ENCODE measurements at places on chromosomes 16 and 17. TPM values are rescaled to one million over a fixed set of nuclear protein-coding genes. Genes with fewer than 3 reads are reported as not detected.
A peak's percentile ranks its signal among the peaks of the same experiment; 100 is the strongest.

TTLL6 gene
- polyA plus RNA-seq = 0.73 TPM

DNA sequence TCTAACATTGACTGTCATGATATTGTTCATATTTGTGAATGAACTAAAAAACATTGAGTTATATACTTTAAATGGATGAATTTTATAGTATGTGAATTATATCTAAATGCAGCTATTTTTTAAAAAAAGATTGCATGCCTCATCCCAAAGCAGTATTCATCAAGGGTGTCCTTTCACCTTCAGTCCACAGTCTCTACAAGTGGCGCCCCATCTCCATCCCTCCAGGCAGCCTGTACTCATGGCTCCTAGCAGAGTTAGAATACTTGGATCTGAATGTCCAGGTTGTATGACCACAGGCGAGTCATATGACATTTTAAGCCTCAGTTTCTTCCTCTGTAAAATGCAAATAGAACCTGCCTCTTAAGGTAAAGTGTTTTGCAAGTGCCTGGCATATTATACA lies 69.8 kb downstream of the TMEM100 start:
- no peak for DNase-seq

TBC1D3E gene
- polyA plus RNA-seq = not detected

TMEM11 gene
- 54.1 TPM for polyA plus RNA-seq

- no peak for DNase-seq
These were observed 159.1 kb downstream of the WWOX start for GRCh38 chr16:78258375-78259065.

- DNase-seq = peak; percentile 15
These were observed 414.3 kb downstream of the MAF start for GRCh38 chr16:79186196-79186595.

GRCh38 chr17:57819285-57819684 lies 30.6 kb downstream of the MRPS23 start:
- DNase-seq = no peak

DNA sequence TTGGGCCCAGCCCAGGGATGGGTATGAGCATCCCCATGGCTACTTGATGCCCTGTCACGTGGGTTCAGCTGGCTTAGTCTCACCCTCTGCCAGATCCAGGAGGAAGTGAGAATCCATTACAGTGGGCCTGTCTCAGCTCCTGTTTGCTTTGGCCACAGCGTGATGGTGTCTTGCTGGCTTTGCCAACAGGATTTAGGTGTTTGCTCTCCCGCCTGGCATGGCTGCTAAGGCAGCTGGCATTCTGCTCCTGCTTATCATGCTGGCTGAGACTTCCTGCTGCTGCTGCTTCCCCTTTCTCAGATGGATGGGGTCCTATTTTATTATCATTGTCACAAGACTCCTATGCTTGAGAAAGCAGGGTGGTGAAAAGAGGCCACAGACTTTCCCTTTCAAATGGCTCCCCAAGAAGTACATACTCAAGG lies 28.3 kb upstream of the HOXB13 start:
- DNase-seq = no peak

- no peak for DNase-seq
These were observed 2.8 kb downstream of the VAT1 start for GRCh38 chr17:43019418-43019817.

DNA sequence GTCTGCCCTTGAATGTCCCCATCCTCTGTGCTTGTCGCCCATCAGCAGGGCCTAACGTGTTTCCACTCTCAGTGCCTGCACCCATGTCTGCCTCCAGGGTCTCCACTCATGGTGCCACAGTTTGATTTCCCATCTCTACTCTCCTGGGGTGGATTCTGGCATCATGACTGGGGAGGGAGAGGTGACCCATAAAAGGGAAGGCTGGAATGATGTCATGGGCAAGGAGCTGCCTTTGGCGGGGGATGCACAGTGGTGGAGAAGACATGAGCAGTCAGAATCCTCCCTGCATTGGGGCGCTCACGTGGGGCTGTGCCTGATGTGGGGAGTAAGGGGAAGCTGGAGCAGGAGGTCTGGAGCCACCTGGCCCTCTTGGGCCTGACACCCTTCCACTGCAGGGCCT lies 100.9 kb downstream of the USP22 start:
- no peak for DNase-seq

DNA sequence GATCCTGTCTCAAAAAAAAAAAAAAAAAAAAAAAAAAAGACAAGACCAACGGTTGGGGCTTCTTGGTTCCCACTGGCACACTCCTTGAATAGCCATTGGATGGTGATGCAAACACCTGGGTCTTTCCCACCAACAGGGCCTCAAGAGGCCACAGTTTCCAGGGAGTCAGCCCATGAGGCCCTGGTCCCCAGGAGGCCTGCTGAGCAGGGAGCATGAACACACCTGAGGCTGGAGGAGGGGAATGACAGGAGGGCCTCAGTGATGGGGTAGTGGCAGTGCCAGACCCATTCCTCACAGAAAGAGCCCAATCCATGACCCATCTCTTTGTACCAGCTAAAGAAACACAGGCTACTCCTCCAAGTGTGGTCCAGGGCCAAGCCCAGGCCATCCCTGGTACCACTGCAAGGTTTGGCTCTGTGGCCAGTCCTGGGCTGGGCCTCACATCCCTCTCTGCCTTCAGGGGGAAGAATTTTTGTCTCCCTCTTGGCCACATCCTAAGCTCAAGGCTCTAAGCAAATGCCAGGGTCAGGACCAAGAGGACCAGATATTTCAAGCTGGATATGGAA lies 13.9 kb downstream of the ARL2BP start:
- no peak for DNase-seq

GRCh38 chr16:85356157-85356556 lies 243.9 kb upstream of the CIBAR2 start:
- DNase-seq = no peak

DNA sequence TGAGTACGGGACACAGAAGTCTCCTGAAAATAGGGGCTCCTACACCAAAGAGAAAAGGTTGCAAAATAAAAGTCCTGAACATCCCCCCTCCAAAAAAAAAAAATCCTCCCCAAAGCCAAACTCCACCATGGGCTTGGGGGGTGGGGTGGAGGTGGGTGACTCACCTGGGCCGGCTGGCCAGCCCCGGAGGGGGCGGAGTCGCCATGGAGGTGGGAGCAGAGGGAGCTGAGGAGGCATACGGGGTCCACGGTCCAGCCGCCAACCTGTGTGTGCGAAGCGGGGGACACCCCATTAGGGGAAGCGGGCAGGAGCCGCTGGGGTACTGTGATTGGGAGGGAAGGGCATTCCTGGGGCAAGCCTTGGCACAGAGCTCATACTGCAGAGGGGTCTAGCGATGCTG lies 31.0 kb downstream of the SRCIN1 start:
- no peak for DNase-seq

TMEM235 gene
- not detected for polyA plus RNA-seq

DNA sequence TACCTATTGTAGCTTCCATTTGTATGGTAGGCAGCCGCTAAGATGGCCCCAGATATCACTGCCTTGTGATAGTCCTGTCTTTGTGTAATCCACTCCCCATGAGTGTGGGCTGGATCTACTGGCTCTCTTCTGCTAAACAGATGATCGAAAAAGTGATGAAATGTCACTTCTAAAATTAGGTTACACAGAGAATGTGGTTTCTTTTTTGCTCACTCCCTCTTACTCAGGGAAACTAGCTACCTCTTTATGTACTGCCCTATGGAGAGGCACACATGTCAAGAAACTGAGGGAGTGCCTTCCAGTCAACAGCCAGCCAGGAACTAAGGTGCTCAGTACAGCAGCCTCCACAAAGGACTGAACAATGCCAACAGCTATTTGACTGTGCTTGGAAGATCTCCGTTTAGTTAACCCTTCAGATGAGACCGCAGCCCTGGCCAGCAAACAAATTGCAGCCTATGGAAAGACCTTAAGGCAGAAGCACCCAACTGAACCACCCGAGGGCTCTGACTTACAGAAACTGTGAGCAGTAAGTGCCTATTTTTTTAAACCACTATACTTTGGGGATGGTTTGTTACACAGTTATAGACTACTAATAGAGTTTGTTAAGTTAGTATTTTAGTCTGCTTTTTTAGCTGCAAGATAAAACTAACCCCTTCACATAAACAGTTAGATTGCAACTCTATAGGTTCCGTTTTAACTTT lies 113.2 kb upstream of the MAF start:
- no peak for DNase-seq

GRCh38 chr16:67040906-67041305 lies 12.0 kb downstream of the CBFB start:
- no peak for DNase-seq

DNA sequence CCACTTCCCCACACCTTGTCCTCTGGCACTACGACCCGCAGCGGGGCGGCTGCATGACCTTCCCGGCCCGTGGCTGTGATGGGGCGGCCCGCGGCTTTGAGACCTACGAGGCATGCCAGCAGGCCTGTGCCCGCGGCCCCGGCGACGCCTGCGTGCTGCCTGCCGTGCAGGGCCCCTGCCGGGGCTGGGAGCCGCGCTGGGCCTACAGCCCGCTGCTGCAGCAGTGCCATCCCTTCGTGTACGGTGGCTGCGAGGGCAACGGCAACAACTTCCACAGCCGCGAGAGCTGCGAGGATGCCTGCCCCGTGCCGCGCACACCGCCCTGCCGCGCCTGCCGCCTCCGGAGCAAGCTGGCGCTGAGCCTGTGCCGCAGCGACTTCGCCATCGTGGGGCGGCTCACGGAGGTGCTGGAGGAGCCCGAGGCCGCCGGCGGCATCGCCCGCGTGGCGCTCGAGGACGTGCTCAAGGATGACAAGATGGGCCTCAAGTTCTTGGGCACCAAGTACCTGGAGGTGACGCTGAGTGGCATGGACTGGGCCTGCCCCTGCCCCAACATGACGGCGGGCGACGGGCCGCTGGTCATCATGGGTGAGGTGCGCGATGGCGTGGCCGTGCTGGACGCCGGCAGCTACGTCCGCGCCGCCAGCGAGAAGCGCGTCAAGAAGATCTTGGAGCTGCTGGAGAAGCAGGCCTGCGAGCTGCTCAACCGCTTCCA lies 2.6 kb downstream of the METTL26 start:
- DNase-seq = no peak

GRCh38 chr17:75603123-75603522 lies 15.5 kb downstream of the MYO15B start:
- DNase-seq = no peak

GRCh38 chr17:56826611-56827414 lies 6.9 kb downstream of the C17orf67 start:
- DNase-seq = no peak

SDK2 gene
- polyA plus RNA-seq = 0.44 TPM

DNA sequence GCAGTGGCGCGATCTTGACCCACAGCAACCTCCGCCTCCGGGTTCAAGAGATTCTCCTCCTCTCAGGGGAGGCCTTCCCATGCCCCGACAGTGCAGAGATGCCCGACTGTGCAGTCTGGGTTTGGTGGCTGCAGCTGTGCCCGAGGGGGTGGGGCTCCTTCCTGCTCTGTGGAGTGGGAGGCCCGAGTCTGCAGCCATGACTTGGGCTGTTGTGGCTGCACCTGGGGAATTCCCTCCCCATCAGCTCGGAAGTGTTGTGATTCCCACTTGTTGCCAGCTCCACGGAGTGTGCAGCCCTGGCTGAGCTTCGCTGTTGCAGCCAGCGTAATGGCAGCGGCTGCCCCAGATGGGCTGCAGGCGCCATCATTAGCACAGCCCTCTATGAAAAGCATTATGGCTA lies 66.4 kb upstream of the SMIM36 start:
- DNase-seq = no peak

GRCh38 chr16:23863511-23864422 lies 28.0 kb downstream of the PRKCB start:
- no peak for DNase-seq

- DNase-seq = peak; percentile 83
These were observed 6.8 kb downstream of the MYO1C start for GRCh38 chr17:1485423-1486376.

DNA sequence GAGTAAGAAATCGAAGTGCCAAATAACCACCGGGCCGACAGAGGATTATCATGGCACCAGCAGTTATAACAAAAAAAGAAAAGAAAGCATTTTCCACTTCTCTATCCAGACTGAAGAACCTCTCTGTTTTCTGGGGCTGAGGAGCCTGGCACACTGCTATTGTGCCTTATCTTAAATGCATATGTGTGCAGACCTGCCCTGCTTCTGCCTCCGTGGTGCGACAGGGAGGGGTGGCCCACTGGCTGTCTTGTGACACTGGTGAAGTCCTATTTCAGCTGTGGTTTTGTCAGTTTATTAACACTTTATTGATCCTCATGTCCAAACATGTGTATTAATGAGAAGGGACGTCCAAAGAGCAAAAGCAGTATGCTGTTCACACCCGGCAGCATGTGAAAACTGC lies 55.4 kb downstream of the CDK5R1 start:
- DNase-seq = no peak

DNA sequence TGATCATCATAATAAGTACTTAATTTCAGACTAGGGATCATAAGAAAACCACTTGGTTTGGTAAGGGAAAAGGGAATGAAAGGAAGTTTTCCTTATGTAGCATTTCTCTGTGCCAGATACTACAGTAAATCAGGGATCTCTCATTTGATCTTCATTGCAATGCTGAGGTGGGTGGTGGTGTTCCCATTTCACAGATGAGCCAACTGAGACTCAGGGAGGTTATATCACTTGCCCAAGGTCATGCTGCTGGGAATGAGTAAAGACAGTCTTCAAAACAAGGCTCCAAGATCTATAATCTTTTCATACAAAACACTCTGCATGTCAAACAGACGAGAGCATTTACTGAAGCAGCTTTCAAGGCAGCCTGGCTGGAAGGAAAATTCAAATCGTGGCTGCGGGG lies 124.6 kb downstream of the GP2 start:
- DNase-seq = no peak

GRCh38 chr16:56921571-56921970 lies 10.4 kb upstream of the HERPUD1 start:
- no peak for DNase-seq

GRCh38 chr17:4509401-4509800 lies 10.7 kb downstream of the SPNS2 start:
- no peak for DNase-seq

DNA sequence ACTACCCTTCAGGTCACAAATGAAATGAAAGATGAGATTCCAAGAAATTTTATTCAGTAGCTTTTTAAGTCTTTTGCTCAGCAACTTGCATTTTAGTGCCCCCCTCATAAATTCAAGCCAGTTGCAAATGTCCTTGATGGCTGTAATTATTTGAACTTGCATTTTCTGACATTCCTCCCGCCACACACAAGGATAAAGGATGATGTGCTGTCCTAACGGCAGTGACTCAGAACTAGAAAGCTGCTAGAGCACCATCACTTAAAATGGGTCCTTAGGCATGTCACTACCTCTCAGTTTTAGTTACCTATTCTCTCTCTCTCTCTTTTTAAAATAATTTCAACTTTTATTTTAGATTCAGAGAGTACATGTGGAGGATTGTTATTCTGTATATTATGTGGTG lies 306.7 kb downstream of the CNTNAP4 start:
- no peak for DNase-seq

GRCh38 chr17:75313941-75314551 lies 24.8 kb upstream of the SLC25A19 start:
- DNase-seq = peak; percentile 26

MRPL12 gene
- polyA plus RNA-seq = 533 TPM

DNA sequence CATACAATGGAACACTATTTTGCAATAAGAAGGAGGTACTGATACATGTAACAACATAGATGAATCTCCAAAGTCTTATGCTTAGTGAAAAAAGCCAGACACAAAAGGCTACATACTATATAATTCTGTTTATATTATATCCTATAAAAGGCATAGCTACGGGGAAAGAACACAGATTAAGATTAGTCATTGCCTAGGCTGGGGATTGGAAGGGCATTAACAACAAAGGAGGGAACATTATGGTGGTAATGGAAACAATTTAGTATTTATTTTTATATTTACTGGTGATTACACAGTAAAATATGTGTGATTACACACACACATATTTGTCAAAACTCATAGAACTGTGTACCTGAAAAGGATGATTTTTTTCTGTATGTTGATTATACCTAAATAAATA lies 278.1 kb downstream of the ZFHX3 start:
- no peak for DNase-seq
